Progenitor cell of endocrine pancreas (in vitro differentiated cells): ENCODE measurements at places on chromosomes 4 and X. TPM values are rescaled to one million over a fixed set of nuclear protein-coding genes. Genes with fewer than 3 reads are reported as not detected.

- no peak for DNase-seq
Observed at GRCh38 chr4:16194214-16194613, 32.1 kb downstream of the TAPT1 start.

DNA sequence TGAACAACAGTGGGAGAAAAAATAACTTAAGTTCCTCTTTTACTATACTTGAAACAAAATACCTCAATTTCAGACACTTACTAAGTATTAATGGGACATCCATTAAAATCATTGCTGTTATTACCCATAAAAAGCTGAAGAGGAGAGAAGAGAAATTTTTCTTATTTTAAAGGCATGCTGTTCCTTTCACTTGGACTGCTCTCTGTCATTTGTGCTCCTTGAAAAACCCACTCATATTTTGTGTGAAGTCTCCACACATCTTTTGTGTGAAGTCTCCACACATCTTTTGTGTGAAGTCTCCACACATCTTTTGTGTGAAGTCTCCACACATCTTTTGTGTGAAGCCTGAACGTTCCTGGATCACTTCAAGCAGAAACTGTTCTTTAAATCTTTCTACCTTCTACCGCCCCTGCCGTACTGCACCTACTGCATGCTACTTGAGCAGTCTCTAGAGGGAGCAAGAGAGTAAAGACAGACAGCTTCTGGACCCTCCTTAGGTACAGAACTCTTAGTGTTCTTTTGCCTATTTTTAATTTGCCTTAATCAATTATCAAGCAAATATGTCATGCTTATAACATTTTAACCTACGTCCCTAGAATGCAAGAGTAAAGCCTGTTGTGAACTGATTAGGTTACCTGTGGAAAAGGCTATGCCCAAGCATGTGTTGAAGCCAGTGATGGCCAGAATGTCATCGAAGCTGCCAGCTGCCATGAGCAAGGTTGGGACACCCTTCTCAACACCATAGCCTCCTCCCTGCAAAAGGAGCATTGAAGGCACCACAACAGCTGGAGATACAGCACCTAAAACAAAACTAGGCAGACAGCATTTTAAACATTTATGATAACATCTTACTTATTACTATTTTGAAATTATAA lies 27.1 kb upstream of the SLC9B1 start:
- peak; percentile 10 for DNase-seq

DNA sequence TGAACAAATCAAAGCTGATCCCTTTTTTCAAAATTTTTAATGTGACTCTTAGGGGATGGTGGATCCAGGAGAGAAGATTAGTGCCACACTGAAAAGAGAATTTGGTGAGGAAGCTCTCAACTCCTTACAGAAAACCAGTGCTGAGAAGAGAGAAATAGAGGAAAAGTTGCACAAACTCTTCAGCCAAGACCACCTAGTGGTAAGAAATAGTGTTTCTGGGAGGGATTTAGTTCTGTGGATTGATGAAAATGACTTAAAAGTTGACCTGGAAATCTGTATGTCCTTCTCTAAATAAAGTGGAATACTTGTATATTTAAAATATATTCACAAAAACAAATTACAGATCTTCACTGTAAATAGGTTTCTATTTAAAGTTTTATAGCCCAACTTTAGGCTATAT lies 29.2 kb downstream of the NUDT9 start:
- no peak for DNase-seq

- DNase-seq: no peak
Observed at GRCh38 chrX:103488332-103488731, 31.0 kb downstream of the RAB40A start.

DNA sequence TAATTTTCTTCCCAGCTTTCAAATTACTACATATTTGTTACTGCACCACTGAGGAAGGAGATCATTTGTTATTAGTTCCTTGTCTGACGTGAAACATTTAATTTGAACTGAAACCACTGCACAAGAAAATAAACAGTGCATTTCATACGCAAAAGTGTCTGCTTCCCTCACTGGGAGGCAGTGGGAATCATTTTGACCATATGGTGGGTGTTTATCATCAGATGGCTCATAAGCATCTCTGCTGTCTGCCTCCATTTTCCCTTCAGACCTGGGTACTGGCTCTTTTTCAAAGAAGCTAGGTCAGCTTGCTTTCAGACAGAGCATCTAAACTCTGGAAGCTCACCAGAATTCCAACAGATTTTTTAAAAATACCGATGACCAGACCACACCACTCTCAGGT lies 135.2 kb downstream of the PCDH19 start:
- no peak for DNase-seq

- no peak for DNase-seq
Observed at GRCh38 chr4:4862665-4863482, 3.4 kb downstream of the MSX1 start.

- no peak for DNase-seq
Observed at GRCh38 chr4:16256343-16256742, 30.1 kb upstream of the TAPT1 start.

DNA sequence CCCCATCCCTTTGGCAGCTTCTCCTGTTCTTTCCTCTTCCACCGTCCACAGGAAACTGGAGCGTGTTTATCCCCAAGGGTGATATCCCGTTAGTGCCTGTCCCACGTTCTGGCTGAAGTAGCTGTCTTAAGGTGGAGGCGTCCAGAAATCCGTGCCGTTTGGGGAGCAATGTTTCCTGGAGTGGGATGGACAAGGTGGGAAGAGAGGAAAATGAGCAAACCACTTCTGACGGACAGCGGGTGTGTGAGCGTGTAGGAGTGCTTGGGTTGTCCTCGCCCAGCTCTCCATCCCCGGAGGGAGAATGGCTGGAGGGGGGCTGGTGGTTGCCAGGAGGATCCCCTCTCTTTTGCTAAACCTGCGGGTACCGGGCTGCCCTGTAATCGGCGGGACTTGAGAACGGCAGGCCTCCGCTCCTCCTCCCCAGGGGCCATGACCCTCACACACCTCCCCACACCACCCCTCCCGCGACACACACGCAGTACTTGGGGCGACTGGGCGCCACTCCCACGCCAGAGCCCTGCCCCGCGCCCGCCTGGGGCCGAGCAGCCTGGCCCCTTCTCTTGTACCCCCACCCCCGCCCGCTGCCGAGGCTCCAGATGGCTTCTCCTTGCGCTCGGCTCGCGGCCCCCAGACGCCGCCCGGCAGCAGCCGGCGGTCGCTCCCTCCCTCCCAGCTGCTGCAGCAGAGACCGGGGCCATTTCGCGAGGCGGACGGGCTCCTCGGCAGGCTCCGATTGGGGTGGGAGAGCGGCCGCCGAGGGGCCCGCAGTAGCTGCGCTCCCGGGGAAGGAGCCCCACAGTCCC lies 13.9 kb upstream of the PRDM8 start:
- DNase-seq: no peak

- peak; percentile 98 for DNase-seq
Observed at GRCh38 chr4:1746265-1746691, 25.0 kb downstream of the TACC3 start.

DNA sequence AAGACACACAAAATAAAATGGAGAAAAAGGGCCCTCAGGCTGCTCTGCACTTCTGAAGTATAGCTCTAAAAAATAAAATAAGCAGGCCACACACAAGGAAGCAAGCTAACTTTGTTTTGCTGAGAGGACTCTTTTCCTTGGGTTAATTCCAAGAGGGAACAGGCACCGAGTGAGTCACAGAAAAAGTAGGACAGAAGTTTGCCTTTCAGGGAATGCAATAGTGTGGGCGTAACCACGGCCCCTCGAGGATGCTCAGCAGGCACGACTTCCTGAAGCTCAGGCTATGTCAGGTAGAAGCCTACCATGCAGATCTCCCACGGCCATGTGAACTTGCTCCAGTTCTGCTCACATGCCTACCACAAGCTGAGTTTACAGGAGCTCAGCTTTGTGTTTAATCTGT lies 22.1 kb downstream of the PPP1R2C start:
- no peak for DNase-seq

DNA sequence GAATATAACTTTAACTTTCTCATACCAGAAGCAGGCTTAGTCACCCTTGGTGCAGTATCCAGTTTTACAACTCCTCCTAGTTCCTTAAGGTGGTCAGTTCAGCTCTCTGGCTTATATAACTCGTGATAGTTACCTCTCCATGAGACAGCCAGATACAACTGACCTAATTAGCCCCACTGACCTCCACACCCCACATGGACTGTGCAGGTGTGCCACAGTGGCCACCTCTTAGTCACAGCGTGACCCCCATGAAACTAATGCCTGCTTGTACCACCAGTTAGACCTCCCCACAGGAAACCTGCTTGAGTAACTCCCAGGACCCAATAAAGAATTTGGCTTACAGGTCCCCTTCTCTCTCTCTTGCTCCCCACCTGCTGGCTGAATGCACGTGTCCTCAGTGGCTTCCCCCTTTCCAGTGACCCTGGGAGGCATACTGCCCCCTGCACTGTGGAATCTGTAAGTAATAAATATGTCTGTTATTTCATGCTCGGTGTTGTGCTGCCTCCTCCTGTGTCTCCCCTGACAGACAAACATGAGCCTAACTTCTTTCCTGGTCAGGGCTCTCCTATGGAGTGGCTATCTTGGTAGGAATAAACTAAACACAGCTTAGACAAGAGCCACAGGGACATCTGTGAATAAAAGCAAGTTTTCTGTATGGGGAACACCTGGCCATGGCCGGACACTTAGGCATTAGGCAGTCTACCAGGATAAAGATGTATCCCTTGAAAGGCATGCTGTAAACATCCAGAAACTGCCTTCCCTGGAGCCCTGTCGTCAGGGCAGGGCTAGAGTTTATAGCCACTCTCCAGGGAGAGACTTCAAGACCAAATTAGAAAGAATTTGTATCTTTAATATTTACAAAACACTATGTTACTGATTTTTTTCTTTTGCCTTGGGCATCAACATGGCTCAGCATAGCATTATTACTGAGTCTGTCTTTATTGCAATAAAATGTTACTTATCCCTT lies 209.7 kb upstream of the BOD1L1 start:
- no peak for DNase-seq

GRCh38 chrX:49840679-49841078 lies 11.6 kb downstream of the PAGE4 start:
- DNase-seq: peak; percentile 39

GRCh38 chrX:132090403-132091159 lies 37.2 kb downstream of the FRMD7 start:
- DNase-seq: no peak

DNA sequence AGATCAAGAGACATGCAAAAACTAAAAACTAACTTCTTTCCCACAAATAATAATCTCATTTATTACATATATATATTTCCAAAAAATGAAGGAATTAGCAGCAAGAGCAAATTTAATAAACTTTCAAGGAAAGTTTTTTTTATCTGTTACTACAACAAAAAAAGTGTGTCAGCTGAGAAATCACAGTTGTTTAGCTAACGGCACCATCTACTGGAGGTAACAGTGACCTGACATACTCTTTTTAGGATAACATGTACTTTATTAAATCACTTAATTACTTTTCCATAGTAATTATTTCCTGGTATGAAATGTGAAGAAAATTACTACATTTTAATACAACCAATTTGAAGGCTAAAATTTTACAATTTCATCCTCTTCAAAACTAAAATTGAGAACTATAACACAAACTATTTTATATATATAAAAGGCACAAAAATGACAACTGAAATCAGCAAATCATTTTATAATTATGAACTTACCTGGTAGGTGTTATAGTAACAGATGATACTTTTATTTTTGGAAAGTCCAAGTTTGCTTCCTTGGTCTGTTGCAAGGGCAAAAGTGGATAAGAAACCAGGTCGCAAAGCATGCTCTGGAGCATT lies 9.1 kb downstream of the LAMTOR3 start:
- DNase-seq: no peak

DNA sequence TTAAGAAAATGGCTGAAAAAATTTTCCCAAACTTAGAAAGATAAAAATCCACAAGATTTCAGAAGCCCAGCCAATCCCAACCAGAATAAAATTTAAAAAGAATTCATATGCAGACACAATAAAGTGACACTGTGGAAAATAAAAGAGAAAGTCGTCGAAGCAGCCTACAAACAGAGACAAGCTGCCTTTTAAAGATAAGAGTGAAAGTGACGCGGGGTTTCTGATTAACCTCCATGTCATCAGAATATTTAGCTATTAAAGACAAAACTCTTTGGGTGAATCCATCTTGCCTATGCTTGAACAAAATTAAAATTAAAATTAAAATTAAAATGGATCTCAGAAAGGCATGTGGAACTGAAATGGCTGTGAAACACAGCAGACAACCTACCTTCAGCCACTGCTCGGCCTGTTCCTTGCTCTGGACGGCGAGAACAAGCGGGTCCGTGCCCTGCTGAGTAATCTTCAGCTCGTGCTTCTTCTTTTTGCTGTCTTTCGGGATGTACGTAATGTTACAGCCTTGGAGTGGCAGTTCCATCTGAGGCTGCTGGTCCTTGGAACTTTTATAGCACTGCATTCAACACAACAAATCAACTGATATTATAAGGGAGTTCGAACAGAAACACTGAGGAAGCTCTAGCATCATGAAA lies 101.4 kb downstream of the AFAP1 start:
- DNase-seq: no peak

- no peak for DNase-seq
Observed at GRCh38 chr4:169210504-169211118, 60.1 kb downstream of the SH3RF1 start.

- DNase-seq: no peak
Observed at GRCh38 chr4:3788366-3788660, 22.1 kb downstream of the ADRA2C start.

- no peak for DNase-seq
Observed at GRCh38 chr4:8215641-8216442, 16.8 kb downstream of the SH3TC1 start.

- DNase-seq: no peak
Observed at GRCh38 chr4:1492142-1492457, 85.9 kb upstream of the NKX1-1 start.

DNA sequence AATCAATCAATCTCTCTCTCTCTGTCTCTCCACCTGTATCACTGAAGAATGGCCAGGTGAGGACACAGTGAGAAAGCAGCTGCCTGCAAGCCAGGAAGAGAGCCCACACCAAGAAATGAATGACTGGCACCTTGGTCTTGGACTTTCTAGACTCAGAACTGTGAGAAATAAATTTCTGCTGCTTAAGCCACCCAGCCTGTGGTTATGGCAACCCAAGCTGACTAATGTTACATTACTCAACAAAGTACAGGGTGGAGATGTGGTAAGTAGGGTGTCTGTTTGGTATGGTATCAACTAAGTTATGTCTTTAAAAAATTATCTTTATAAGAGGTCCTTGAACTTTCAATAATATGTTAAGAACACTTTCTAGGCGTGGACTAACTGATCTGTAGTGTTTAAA lies 159.3 kb downstream of the EPHA5 start:
- no peak for DNase-seq

- DNase-seq: peak; percentile 9
Observed at GRCh38 chr4:42150653-42151567, 1.5 kb downstream of the BEND4 start.

ADH1C gene
- 3.3 and 4.6 TPM in 2 replicates for total RNA-seq

TMEM35A gene
- 5.8 and 7.6 TPM in 2 replicates for total RNA-seq

C4orf51 gene
- total RNA-seq: not detected in 2 replicates

PAGE4 gene
- not detected in 2 replicates for total RNA-seq

NAP1L5 gene
- total RNA-seq: 3.6 and 3.9 TPM in 2 replicates

CENPE gene
- total RNA-seq: 16.5 and 17.0 TPM in 2 replicates

ETDB gene
- not detected in 2 replicates for total RNA-seq

GYPA gene
- not detected in 2 replicates for total RNA-seq

MAD2L1 gene
- total RNA-seq: 28.1 and 32.5 TPM in 2 replicates

CCKAR gene
- 2.4 and 2.7 TPM in 2 replicates for total RNA-seq

LONRF3 gene
- total RNA-seq: 0.96 and 1.5 TPM in 2 replicates

CAPN6 gene
- 96.5 and 104 TPM in 2 replicates for total RNA-seq
